A549 treated with DMSO at 1 μM for 4 hours (cell line): ENCODE measurements at places on chromosomes 6 and 20. TPM values are rescaled to one million over a fixed set of nuclear protein-coding genes. Genes with fewer than 3 reads are reported as not detected.

TRDN gene
- not detected in 5 replicates for total RNA-seq

HSF2 gene
- total RNA-seq, result 6.4 to 10.6 TPM (median 7.1 TPM) in 5 replicates

GPR6 gene
- total RNA-seq, result not detected in 5 replicates

DSP gene
- 36.4 to 56.3 TPM (median 50.0 TPM) in 5 replicates for total RNA-seq

NRSN1 gene
- not detected in 5 replicates for total RNA-seq

PBX2 gene
- total RNA-seq, result 17.0 to 21.1 TPM (median 18.5 TPM) in 5 replicates

BPIFA1 gene
- total RNA-seq, result not detected in 5 replicates
